ENCODE measurements at places on chromosomes 7 and 10.

DNA sequence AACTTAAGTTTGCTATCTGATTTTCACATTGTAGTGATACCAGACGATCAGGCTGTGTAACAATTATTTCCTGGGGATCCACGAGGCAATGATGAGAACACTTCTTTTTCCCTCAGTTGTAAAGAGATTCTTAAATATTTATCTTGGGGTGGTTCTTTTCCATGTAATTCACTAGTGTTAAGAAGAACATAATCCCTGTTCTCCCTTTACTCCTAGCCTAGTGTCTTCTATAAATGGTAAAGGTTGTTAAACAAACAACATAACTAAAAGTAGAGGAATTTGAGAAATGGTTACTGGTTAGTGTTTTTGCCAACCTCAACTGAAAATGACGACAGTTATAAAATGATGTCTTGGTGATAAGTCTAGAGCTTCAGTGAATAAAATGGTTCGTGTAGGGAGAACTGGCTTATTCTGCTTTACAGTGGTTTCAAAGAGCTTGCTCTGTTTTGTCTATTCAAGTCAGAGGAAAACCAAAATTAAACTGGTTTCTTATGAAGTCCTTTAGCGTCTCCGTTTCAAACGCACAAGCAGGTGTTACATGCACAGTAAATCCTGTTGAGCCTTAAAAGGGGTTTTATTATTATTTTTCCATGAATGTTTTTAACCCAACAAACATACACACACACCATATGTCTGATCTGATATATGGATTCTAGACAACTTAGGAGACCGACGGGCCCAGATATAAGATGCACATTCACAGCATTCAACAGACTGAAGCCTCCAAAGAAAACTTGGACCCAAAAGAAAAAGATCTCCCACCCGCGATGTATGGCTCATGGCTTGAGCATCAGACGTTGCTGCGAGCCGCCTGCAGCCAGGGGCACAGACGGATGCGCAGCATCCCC lies 1.1 kb downstream of the TBX20 start:
- DNase-seq: no peak

DNA sequence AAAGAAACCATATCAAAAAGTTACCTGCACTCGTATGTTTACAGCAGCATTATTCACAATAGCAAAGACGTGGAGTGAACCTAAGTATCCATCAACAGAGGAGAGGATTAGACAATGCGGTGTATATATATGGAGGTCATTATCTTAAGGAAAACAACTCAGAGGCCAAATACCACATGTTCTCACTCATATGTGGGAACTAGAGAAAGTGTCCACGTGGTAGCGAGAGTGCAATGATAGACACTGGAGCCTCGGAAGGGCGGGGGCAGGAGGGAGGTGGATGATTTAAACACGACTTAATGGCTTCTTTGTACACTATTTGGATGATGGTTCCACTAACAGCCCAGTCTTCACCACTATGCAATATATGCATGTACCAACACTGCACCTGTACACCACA lies 40.1 kb upstream of the RNF32 start:
- DNase-seq: no peak

DNA sequence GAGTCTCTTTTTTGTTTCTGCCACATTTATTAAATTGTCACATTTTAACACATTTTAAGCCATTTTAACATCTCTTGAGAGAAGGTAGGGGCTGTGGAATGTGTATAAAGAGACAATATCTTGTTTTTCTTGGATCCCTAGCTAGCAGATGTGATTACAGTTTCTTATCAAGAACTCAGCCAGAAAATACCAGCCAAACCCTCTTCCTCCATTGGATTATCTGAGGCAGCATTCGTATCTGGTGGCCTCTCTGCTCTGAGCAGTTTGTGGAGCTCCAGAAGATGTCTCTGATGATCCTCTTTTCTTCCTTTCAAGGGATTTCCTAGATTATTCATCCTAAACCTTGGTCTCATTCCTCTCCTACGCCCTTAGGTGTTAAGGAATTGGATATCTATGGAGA lies 35.3 kb upstream of the PFKFB3 start:
- DNase-seq: no peak

DNA sequence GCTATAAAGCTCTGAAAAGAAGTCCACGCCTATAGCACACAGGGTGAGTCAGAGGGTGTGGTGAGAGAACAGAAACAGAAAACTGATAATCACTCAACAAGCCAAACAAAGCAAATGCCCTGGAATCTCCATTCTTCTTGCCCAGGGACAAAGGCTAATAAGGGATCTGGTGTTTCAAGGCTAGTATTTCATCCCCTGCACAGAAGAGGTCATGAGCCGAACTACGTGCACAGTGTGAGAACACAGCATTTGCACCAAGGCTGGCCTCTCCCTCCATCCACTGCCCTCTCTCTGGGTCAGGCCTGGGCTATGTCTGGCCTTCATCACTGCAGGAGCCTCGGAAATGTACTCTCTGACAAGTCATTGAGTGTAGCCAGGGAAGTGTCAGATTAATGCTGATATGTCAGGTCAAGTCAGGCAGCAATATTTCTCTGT lies 42.7 kb downstream of the PRR15 start:
- DNase-seq: peak; percentile 77

- peak; percentile 47 for DNase-seq
These were observed 20.0 kb downstream of the SMKR1 start for GRCh38 chr7:129522088-129522970.

DNA sequence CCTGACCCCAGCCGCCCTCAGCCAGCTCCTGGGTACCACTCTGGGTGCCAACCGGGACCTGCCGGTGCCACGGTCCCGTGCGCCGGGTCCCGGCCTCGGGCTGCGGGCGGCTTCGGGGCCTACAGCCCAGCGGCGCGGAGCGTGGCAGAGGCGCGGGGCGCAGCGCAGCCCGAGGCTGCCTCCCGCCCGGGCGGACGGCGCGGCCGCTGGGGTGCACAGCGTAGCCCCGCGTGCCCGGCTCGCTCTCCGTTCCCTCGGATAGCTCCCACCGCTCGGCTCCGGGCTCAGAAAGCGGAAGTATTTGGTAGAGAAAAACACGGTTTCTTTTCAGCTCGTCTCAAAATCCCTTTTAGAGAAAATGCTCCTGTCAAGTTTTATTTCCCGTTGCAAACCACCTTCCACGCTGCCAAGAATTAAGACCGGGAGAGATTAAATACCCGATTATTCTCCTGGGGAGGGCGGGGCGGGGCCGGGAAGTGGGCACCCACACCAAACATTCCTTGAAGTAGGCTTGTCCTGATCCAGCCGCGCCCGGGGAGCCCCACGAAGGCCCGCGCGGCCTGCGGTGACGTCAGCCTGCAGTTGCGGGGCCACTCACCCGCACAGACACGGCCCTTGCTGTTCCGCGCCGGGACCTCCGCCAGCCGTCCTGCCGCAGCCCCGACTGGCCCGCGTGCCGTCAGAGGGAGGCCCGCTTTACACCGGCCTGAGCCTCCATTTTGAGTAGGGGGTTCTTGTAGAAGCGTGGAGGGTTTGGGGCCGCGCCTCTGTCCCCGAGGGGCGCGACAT lies 7.2 kb downstream of the HOXA13 start:
- no peak for DNase-seq

DNA sequence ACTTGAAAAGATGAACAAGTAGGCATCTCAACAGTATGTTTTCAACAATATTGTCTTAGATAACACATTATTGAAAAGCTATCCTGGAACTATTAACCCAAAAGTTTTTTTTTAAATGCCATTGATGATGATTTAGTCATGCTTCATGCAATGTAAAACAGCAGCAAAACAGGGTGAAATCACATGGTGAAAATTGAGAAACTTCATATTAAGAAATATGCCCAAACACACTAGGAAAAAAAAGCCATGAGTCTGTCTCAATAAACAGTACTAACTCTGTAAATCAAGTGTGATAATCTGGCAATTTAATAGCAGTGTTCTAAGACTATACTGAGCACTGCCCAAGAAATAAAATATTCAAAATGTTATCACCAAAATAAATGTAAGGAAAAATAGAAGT lies 613.1 kb downstream of the KCNMA1 start:
- no peak for DNase-seq

DNA sequence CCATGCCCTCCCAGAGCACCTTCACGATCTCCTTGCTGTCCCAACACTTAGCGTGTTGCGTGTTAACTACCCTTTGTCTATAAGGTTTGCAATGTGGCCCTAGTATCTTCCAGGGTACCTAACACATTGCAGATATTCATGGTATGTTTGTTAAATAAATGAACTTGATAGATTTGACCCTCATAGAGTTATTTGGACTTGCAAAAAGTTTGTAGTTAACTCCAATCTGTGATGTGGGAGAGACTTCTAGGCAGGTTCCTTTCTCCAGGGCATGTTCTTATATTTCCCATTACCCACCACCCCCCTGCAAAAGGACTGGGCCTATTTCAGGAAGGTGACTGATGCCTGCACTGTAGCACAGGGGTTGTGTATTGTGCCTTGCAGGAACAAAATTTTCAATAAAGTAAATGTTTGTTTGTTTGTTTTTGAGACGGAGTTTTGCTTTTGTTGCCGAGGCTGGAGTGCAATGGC lies 612 bp downstream of the HILPDA start:
- no peak for DNase-seq

DNA sequence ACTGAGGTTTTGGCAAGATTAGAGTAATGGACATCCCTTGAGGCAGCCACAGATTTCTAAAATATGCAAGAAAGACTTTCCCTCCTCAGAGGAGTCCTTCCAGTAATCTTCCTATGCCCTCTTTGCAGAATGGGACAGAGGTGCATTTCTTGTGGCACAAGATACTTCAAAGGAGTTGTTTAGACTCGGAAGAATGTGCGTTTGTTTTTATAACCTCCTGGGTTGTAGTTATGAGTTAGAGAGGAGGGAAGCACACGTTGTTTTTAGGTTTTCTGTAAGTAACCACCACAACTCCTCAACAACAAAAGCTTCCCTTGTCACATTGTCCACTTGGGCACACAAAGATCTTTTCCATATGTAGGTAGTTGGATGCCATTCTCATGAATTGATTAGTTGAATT lies 78.1 kb upstream of the GLI3 start:
- peak; percentile 11 for DNase-seq

DNA sequence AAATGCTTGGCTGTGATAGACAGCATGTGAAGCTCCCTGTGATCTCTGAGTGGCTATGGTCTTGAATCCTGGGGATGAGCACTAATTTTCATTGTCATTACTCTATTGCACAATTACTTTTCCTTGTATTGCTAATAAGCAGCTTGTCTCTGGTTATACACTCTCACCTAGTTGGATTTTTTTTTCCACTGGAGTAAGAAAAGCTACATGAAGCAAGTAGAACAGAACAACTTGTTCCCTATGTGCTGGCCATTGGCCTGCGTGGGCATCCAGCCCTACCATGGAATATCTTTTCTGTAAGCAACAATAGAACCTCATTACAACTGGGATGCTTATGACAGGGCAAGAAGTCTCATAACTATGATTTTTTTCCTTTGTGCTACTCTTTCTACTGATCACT lies 807.4 kb downstream of the TNS3 start:
- no peak for DNase-seq

GRCh38 chr7:108283252-108283651 lies 153.1 kb upstream of the LAMB4 start:
- no peak for DNase-seq

DNA sequence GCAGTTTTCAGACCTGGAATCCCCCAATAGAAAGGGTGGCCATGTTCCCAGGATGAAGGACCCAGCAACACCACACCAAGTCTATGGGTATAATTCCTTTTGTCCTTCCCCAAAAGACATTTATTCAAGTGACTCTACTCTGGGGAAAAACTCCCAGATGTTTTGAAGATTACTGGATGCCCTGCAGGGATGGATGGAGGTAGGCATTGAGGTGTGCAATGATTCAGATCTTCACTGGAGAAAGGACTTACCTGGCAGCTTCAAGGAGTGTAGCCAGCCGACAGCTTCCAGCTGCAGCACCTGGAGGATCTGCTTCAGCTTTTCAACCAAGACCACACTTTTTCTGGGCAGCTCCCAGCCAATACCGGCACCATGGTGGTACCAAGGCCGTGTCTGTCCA lies 172.0 kb downstream of the BAMBI start:
- no peak for DNase-seq

- DNase-seq: no peak
These were observed 55.7 kb upstream of the HECTD2 start for GRCh38 chr10:91354166-91355075.

DNA sequence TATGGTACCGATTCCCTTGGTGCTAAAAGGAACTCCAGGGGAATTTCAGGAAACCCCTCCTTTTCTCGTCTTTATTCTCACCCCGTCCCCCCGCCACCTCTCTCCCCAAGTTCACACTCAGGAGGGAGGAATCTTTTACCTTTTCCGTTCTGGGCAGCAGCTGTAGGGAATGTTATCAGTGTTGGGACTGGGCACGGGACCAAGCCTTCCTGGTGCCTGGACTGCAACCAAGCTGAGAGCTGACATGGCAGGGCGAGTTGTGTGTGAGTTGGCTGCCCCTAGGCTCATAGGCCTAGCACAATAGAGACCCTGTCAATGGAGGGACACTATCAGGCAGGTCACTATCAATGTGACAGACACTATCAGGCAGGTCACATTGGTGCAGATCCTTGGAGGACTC lies 121.4 kb downstream of the TCF7L2 start:
- DNase-seq: no peak

GRCh38 chr7:146412781-146413180 lies 296.2 kb downstream of the CNTNAP2 start:
- no peak for DNase-seq

- DNase-seq: peak; percentile 39
These were observed 127.3 kb downstream of the FAM204A start for GRCh38 chr10:118214776-118215175.

- peak; percentile 95 for DNase-seq
These were observed 3.9 kb upstream of the INA start for GRCh38 chr10:103273041-103273441.

DNA sequence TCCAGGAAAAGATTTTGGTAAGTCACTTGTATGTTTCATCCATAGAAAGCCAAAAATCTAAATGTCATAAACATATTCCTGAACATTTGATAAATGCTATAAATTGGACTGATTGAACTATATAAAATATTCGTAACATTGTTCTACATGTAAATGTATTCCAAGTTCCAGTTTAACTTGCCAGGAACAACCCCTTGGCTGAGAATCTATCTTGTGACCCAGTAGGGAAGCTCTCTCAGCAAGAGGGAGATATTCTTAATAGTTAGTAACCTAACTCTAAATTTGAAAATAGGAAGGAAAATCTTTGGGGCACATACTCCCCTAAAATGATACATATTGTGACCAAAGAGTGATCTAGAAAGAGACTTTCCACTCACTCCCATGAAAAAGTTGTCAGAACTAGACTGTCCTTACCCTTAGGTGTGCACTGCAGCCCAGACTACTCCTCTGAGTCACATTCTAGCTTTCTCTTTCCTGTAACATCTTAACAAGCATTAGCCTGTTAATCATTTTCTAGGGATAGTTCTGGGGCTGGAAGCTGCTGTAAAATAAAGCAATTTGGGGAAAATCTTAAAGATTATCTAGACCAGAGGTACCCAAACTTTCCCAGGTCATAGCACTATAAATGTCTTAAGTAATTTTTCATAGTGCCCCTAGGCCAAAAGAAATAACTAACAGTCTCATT lies 73.7 kb upstream of the SKAP2 start:
- peak; percentile 19 for DNase-seq
